ENCODE measurements at places on chromosomes 7 and 10.

GRCh38 chr10:77195101-77195500, 442.5 kb downstream of the KCNMA1 start:
- DNase-seq: no peak

DNA sequence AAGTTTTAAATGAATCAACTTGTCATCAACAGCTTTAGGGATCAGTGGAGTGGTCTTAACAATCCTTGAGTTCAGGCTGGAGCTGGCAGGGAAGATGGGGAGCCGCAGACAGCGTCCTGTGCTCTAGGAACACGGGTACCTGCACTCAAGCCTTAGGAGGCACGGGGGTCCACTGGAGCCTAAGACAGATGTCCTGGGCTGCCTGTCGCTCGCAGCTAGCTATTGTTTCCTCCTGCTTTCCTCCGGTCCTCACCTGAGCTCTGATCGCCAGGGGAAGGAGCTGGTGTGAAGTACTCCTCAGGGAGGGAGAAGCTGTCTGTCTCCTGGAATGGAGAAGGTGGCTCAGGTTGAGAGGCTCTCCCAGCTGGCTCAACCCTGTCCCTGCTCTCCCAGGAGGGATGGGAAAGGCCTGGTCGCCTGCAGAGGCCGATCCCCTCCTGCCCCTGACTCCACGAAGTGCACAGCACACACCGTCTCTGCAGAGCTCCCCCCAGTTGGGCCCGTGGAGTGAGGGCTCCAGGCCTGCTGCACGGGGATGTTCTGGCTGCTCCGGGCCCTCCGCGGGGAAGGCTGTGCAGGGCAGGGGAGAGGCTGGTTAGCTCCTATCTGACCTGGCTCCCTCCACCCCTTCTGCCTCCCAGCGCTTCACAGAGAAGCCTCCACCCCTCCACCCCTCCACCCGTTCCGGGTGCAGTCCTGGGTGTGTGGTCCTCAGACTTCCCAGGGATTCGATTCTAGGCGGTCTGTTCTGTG, 14.5 kb upstream of the PYROXD2 start:
- no peak for DNase-seq

GRCh38 chr7:142612237-142612881, 136.9 kb upstream of the PRSS1 start:
- no peak for DNase-seq

- no peak for DNase-seq
Observed at GRCh38 chr7:6278749-6279310, 6.4 kb upstream of the CYTH3 start.

GRCh38 chr10:101451261-101451660, 97.3 kb downstream of the BTRC start:
- no peak for DNase-seq

DNA sequence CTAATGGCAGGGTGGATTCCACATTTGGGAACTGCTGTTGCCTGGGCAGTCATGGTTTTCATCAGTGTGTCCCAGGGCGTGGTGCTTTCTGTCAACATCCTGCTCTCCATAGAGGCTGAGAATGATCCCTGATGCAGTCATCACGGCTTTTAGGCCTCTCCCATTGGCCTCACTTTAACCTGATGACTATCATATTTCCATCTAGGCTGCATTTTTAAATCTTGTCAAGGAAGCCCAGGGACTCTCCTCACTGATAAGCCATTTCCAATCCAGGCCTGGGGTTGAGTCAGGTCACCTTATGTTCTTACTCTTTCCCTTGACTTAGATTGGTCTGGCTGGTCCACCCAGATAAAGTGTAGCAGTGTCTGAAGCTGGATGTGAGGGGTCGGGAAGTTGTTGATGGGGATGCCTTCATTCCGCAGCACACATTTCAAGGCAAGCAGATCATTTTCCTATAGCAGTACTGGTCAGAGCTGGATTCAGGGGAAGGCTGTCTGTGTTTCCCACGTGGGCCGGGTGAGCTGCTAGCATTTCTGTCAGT, 177.0 kb downstream of the AUTS2 start:
- no peak for DNase-seq

GRCh38 chr7:3956949-3957348, 655.9 kb downstream of the SDK1 start:
- DNase-seq: no peak

DNA sequence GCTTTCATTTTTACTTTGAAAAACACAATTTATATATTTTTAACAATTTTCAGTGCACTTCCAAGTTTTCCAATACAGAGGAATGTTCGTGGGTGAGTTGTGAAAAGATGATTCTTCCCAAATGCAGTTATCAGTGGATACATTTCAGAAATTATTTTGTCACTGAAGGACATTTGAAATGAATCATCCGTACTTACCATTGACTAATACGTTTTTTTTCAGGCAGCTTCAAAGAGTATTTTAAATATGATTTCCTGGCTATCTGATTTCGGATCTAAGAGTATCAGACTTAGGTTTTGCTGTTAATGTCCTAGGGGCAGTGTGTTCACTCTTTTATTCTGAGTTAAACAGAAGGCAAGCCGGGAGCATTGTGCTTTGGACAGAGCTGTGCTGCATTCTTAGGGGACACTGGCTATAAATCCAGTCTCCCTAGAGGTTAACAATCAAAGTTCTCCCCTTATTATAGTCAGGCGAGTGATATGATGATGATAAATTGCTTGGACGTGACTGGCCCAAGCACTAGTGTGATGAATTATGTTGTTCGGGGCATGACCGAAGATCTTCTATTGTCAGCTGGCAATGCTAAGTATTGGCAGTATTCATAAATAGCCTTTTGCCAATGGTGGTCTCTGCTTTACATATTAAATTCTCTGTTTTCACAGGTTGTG, 4.5 kb downstream of the PTER start:
- DNase-seq: no peak

- no peak for DNase-seq
Observed at GRCh38 chr10:34495938-34496337, 319.2 kb downstream of the PARD3 start.

DNA sequence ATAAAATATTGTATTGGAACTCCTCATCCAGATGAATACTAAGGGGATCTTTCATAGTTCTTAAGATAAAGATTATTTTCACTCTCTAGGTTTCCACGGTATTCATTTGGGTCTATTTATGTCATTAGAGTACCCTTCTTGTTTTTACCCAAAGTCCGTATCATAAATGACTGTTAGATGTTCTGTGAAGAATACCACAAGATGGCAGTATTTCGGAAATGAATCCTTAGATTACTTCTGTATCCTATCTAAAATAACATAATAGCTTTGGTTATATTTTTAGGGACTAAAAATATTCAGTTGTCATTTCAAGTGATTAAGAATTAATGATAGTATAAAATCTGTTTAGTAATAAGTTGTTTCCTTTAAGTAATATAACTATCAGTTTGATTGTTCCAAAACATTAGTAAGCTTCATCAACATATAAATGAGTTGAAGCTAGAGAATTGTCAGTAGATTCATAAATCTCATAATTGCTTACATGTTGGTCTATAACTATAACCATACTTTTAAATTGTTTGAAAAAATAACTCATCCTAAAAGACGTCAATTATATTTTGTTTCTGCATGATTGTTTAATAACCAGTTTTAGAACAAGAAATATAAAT, 337.5 kb upstream of the KCND2 start:
- DNase-seq: no peak

- no peak for DNase-seq
Observed at GRCh38 chr7:134400859-134401258, 58.0 kb downstream of the AKR1B1 start.

DNA sequence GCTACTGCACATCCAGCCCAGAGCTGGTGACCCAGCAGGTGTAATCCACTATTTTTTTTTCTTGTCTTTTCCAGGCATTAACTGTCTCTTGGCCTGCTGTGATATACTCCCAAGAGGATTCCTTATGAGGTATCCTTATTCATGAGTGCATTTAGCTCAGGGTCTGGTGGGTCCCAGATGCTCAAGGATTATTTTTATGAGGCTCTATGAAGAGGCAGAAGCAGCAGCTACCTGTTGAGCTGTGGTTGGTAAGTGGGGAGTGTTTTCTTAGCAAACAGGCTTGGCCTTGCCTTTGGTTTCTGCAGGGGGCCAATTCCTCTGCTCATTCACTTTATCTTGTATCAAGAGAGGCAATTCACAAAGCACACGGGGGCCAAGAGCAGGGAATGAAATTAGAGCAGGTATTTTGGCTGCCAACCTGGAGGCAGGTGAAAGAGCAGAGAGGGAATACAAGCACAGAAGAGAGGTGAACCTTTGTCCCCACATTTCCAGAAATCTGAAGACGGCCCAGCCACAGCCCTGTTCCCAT, 221.6 kb downstream of the TMEM178B start:
- no peak for DNase-seq
